Suppressor macrophage (primary cell): ENCODE measurements at places on chromosomes 2 and 18.
A peak's percentile ranks its signal among the peaks of the same experiment; 100 is the strongest.

- DNase-seq = no peak
Observed at GRCh38 chr2:16438613-16439321, 226.9 kb downstream of the CYRIA start.

DNA sequence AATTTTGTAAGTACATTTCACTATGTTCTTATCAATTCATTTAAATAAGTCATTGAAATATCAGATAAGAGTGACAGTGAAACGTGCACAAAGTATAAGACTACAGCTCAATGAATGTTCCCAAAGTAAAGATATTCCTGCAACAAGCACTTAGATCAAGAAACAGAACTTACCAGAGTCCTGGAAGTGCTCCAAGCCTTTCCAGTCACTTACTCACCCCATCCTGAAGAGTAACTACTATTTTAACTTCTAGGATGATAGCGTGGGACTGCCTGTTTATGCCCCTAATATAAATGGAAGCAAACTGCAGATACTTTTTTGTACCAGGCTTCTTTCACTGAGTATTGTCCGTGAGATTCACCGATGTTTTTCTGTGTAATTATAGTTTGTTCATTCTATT lies 768.9 kb downstream of the SLC4A3 start:
- no peak for DNase-seq

DNA sequence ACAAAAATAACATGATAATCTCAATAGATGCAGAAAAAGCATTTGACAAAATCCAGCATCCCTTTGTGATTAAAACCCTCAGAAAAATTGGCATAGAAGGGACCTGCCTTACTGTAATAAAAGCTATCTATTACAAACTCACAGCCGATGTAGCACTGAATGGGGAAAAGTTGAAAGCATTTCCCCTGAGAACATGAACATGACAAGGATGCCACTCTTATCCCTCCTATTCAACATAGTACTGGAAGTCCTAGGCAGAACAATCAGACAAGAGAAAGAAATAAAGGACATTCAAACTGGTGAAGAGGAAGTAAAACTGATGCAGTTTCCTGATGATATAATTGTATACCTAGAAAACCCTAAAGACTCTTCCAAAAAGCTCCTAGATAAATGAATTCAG lies 368.7 kb downstream of the RIT2 start:
- no peak for DNase-seq

DNA sequence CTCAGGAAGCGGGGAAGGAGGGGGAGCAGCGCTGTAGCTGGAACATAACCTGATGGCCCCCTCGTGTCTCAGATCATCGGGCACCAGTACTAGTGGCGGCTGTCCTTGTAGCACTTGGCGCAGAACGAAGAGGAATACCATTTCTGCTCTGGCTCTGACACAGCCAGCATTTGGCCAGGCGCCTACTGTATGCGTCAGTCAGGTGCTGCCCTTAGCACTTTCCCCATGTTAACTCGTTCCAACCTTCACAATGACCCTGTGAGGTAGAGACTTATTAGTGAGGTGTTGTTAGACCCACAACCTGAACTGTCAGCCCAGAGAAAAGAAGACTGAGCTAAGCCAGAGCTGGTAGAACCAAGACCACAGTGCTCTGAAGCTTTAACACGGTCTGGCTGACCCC lies 47.7 kb upstream of the EML6 start:
- no peak for DNase-seq

- no peak for DNase-seq
Observed at GRCh38 chr2:158269143-158269542, 167.5 kb downstream of the UPP2 start.

DNA sequence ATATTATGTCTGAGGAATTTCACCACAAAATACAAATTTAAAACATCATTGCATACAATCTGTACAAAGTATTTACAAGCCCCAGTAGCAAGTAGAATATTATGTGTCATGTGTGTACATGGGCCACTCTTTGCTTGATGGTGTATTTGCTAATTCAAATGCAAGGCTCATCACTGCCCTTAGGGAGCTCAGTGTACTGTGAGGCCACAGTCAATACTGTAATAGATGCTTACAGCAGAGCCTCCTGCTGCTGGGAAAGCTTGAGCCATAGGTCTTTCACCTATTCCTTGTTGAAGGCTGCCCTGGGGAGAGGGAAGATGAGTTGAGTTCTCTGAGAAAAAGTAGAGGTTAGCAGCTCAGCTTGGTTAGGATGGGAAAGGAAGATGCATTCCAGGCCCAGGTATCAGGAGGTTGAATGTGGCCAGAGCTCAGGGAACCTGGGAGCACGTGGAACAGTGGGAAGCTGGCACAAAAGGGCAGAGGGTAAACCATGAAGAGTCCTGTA lies 189.6 kb downstream of the LRP1B start:
- no peak for DNase-seq

DNA sequence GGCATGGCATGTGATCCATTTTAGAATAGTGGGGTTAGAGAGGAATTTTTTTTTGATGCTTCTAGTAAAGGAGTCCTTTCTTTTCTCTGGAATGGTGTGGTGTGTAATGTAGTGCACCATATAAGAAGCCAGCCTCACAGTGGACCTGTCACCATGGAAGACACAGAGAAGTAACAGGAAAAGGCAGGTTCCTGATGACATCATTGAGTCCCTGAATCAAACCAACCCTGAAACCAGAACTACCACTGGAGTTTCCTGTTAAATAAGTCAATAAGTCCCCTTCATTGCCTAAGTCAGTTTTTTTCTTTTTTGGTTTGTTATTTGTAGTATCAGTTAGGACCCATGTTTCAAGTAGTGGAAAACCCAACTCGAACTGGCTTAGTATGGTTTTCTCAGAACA lies 11.9 kb downstream of the ADCYAP1 start:
- no peak for DNase-seq

- DNase-seq = no peak
Observed at GRCh38 chr2:83572400-83572799, 886.7 kb downstream of the SUCLG1 start.

GRCh38 chr2:224528171-224528570 lies 57.0 kb downstream of the CUL3 start:
- DNase-seq = no peak

DNA sequence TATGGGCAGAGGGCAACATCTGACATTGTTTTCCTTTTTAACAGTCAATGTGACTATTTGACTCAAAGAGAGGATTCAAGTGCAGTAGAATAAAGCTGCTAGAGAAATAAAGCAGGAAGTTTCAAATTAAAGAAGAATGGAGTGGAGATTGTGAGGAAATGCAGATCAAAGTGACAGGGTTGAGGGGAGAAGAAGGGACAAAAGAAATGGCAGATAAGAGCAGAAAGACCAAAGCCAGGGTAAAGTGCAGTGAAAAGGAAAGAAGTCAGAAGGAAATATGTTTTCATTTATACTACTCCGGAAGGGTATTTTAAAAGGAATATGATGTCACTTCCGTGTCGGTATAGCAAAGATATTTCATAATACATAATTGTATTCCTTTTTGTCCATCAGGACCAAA lies 297.5 kb upstream of the CRIM1 start:
- DNase-seq = no peak

DNA sequence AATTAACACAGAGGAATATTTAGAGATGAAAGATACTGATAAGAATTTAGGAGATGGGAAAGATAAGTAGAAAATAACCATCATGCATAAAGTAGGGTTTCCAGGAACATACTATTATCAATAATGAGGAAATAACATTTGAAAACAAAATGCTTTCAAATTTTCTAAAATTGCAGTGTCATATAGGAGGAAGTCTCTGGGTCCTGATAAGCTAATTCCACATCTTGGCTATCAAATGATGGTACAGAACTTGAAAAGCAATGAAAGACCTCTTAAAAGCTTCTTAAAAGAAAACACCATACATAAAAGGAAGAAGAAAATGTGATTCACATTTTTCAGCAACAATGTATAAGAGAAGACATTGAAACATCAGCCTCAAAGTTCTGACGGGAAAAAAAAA lies 1024.8 kb downstream of the TSN start:
- DNase-seq = no peak

GRCh38 chr18:10453806-10454680 lies at the start of gene APCDD1:
APCDD1 (plus strand) TSS chr18:10454635; CDS start chr18:10454982, 347 bp downstream.
- DNase-seq = no peak

DNA sequence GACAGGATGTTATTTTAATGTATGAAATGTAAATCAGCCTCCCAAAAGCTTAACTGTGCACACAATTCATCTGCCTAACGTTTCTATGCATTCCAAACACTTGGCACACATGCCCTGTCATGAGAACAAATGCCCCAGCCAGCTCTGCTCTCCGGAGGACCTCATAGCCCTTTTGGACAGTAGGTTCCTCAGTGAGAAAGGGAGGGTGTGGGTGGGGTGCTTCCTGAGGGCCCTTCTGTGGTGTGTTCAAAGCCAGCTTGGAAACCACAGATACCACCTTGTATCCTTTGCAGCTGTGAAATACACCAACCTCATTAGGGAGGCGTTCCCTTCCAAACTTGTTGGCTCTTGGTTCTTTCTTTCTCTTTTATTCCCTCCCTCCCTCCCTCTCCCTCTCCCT lies 102.2 kb upstream of the ASB18 start:
- DNase-seq = no peak

GRCh38 chr2:65199891-65200290 lies 27.7 kb upstream of the ACTR2 start:
- peak; percentile 17 for DNase-seq

DNA sequence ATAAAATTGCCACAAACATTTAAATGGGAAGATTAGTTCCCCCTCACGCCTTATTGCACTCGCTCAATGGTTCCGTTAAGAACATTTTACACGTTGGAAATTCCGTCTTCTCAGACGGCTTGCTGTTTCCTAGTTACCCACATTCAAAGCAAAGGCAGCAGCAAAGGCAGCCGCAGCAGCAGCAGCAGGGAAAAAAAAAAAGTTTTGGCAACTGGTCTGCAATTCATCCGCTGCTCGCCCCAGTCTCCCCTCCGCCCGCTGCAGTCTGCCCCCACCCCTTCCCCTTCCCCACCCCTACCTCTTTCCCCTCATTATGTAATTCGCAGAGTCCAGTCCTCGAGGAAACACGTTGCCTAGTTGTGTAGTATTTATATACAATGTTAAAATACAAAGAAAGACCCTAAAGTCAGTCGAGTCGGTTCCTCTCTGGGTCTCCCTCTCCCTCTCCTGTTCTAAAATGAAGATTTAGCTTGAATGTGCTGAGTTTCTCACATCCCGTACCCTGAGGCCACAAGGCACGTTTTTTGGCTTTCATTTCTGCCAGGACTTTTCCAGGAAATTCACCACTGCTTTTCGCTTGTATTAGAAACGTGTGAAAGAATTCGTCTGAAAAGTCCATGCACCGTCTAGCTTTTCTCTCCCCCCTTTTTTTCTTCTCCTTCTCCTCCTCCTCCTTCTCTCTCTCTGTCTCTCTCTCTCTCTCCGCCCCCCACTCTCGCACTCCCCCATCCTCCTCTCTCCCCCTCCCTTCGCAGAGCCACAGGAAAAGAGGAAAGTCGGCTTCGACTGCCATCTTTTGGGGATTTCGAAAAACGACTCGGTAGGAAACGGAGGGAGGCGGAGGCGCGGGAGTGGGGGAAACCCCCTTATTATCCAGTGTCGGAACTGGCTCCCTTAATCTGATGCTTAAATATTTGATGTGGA lies 140.0 kb downstream of the MEIS1 start:
- DNase-seq = peak; percentile 46

GRCh38 chr2:165227571-165227970 lies 11.6 kb upstream of the SCN2A start:
- DNase-seq = no peak

DNA sequence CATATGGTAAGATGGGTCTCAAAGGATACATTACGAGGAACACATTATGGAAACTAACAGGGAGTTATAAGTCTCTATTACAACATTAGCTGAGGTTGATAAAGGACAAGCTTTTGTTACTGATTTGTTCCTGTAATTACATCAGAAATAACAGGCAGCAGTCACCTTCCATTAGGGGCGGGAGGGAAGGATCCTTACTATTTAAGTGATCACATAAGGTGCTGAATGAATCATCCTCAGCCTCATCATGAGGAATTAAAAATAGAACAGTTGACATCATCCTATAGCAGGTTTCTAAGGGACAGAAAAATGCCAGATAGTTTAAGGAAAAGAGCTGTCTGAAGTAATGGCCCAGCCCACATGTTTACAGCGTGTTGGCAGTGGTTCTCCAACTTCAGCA lies 86.9 kb upstream of the MGAT5 start:
- peak; percentile 18 for DNase-seq

DNA sequence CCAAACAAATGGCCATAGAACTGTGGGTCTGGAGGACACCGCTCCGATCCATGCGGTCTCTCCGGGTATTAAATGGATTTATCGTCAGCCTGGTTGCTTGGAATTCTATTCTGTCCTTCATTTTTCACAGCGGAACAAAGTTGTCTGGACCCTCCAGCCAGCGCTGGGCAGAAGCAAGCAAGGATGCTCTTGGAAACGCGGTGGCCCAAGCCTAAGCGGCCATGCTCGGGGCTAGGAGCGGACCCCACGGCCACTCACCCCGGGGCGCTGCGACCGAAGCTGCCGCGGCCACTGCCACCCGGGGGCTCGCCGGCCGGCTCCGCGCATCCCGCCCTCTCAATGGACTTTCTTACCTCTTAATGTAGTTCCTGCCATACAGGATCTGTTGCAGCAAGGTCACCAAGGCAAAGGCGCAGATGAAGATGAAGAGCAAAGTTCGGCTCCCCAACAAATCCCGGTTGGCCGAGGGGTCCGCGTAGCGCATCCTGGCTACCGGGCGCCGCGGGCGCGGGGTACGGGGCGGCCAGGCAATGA lies 761 bp downstream of the ST8SIA5 start:
- DNase-seq = no peak

- no peak for DNase-seq
Observed at GRCh38 chr2:238966072-238966937, 118.4 kb downstream of the TWIST2 start.

- DNase-seq = no peak
Observed at GRCh38 chr2:62439425-62439824, 66.6 kb downstream of the TMEM17 start.

- DNase-seq = no peak
Observed at GRCh38 chr2:144477281-144477956, 42.5 kb downstream of the ZEB2 start.

- DNase-seq = peak; percentile 72
Observed at GRCh38 chr18:12236934-12237832, 17.0 kb upstream of the CIDEA start.

- DNase-seq = no peak
Observed at GRCh38 chr2:192887337-192887736, 692.6 kb upstream of the TMEFF2 start.

- DNase-seq = peak; percentile 18
Observed at GRCh38 chr2:127498386-127498785, 27.9 kb downstream of the IWS1 start.

- no peak for DNase-seq
Observed at GRCh38 chr18:52451256-52451655, 111.3 kb downstream of the DCC start.

- DNase-seq = no peak
Observed at GRCh38 chr2:71073475-71073874, 5.0 kb downstream of the NAGK start.

- DNase-seq = no peak
Observed at GRCh38 chr2:58667137-58667774, 426.1 kb upstream of the FANCL start.
